Ovary (tissue), 10 donors: ENCODE measurements at places on chromosomes 4 and X. TPM values are rescaled to one million over a fixed set of nuclear protein-coding genes. Genes with fewer than 3 reads are reported as not detected.

Gene BGN
- polyA plus RNA-seq = 81.6 TPM

Gene ASMT
- not detected for polyA plus RNA-seq

Gene ARHGEF6
- polyA plus RNA-seq = 37.9 TPM

Gene CT45A5
- polyA plus RNA-seq = not detected
